ENCODE measurements at places on chromosomes 5 and 9.

DNA sequence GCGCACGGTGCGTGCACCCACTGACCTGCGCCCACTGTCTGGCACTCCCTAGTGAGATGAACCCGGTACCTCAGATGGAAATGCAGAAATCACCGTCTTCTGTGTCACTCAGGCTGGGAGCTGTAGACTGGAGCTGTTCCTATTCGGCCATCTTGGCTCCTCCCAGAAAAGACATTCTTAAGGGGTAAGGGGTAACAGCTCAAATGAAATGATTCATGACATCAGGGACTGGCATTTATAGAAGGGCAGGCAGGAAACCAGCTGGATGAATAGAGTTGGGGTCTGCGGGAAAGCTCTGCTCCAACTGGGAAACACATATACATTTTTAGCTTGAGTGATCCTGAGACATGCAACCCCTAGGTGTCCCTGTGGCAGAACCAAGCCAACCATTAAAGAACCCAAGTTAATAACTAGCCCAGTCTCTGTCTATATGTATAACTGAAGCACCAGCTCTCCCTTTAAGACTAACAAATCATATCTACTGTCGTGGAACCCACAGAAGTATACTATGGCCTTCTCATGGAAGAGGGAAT, 119.3 kb downstream of the LMNB1 start:
- no peak for DNase-seq

GRCh38 chr5:132591145-132591544, 34.4 kb downstream of the RAD50 start:
- DNase-seq: peak; percentile 8

- no peak for DNase-seq
These were observed 669.0 kb downstream of the LRRC70 start for GRCh38 chr5:63247651-63248050.

GRCh38 chr9:16058131-16058549, 505.3 kb downstream of the CCDC171 start:
- DNase-seq: peak; percentile 39

GRCh38 chr9:115305543-115305942, 187.6 kb upstream of the TNC start:
- DNase-seq: no peak

GRCh38 chr5:121533814-121534213, 317.9 kb upstream of the FTMT start:
- DNase-seq: no peak

DNA sequence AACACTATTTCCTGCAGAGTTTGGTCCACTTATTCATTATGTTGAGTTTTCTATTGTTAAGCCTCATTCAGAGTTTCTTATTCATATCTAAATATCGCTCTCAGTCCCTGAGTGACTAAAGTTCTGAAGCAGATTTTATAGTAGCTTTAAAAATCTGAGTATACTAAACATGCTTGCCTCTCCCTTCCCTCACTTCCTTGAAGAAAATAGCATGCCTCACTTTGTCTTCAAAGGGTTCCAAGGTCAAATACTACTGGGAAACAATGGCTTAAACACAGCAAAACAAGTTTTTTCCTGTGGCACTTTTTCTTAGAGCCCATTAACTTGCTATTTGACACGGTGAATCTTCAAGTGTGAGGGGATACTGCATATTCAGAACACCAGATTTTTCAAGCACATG, 41.1 kb upstream of the DAB2 start:
- no peak for DNase-seq

GRCh38 chr5:151720215-151720614, 33.5 kb upstream of the SPARC start:
- no peak for DNase-seq

DNA sequence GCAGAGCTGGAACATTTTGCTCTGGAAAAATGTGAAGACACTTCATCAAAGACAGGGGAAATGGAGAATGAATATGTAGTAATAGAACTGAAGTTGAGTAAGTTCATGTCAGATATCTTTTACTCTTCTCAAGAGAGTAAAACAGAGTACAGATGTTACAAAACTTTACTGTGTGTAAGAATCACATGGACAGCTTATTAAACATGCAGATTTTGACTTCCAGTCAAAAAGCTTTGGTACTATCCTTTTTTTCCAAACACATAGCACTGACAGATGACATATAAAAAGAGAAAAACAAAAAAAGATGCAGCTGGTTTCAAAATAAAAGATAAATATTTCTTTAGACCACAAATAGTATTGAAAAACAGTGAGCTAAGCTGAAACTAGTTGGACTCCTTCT, 115.4 kb downstream of the FBN2 start:
- no peak for DNase-seq

GRCh38 chr9:97954550-97954989, 16.6 kb upstream of the HEMGN start:
- peak; percentile 73 for DNase-seq

DNA sequence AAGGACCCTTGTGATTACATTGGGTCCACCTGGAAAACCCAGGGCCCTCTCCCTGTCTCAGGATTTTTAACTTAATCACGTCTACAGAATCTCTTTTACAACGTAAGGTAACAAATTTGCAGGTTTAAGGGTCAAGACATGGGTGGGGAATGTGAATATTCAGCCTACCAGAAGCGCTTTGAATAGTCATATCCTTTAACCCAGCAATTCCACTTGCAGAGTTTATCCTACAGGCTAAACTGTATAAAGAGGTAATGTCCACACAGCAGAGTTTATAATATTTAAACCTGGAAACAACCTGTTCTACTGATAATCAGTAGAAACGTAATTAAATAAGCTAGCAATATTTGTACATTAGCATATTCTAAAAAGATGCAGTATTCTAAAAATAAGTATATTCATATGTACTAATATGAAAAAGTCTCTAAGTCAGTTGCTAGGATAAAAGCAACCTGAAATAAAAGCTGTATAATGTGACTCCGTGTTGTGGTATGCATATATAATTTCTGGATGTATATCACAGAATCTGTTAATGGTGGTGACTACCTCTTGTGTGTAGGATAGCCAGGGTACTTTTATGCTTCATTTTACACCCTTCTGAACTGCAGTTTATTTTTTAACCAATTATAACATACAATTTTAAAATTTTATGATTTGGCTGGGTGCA, 14.1 kb upstream of the NIPAL4 start:
- DNase-seq: no peak

DNA sequence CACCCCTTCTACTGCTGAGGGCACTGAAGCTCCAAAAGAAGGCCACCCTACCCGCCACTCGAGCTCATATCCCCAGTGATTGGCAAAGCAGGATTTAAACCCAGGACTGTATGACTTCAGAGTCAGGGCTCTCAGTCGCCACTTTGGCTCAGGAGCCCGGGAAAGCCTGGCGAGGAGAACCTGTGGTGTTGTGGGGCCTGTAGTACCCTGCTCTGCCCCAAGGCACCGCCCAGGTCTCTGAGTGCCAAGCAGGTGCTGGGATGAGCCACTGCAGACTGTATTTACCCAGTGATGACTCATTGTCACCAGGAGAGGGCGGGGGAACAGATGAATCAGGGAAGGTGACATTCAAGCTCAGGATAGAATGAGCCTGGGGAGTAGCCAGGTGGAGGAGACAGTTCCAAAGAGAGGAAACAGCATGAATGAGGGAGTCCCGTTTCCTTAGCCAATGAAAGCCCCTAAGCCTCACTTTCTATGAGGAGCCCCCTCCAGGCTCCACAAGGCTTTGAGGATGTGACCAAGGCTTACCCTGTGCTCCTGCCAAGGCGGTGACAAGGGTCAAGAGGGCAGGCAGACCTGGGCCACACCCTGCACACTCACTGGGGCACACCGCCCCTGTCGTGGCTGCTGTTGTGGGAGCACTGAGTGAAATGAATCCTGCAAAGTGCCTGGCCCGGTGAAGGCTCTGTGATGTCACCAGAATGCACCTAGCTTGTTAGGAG, 17.8 kb upstream of the DPM2 start:
- DNase-seq: peak; percentile 96

GRCh38 chr9:90455316-90455715, 187.3 kb downstream of the DIRAS2 start:
- no peak for DNase-seq

DNA sequence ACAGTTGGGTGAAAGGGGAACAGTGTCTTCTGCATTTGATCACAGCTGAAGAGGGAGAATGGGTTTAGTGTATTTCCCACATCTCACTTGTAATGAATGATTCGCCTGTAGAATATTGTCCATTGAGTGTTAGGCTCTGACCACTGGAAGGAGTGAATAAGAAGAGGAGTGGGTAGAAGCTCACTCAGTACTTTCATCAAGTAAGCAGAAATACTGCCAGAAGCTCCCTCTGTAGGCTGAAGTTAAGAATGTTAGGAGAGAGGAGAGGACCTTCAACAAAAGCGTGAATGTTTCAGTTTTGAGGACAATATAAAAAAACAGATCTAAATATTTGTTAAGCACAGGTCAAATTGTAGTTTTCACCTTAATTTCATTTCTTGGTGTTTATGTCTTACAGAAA, 27.5 kb downstream of the FSD1L start:
- no peak for DNase-seq

DNA sequence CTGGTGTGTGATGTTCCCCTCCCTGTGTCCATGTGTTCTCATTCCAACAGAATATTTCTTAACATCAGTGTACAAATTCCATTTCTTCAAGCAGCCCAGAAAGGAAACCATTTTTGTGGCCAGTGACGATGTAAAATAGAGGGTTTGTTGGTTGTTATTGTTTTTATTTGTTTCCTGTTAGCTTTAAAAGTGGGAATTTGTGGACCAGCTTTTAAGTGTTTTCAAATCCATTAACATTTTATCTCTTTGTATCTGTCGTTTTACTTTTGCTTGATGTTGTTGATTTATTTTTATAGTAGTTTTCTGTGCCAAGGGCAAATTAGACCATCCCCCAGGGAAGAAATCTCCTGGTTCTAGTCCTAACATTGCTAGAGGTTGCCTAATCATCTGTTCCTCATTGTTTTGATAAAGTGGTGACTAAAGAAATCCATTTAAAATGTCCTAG, 100.0 kb downstream of the GDNF start:
- no peak for DNase-seq

GRCh38 chr5:77912721-77913120, 136.6 kb upstream of the TBCA start:
- DNase-seq: no peak

- no peak for DNase-seq
These were observed 396.1 kb upstream of the GRAMD2B start for GRCh38 chr5:126027149-126027548.

GRCh38 chr9:133874060-133874657, 118.0 kb downstream of the VAV2 start:
- no peak for DNase-seq

DNA sequence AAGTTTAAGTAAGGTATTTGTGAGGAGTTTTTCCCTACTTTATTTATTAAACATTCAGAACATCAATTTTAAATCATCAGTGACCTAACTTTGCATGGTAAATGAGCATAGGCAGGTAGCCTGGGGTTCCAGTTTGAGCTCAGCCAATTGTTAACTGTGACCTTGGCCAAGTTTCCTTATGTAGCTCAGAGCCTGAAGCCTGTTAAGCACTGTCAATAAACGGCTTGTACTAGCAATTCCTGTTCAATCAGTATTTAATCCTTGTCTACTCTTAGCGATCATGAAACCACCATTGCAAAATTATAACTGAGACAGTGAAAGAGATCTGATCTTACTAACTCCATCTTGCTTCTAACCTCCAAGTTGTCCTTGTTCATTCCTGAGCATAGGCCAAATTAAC, 4.7 kb upstream of the SOWAHA start:
- no peak for DNase-seq

GRCh38 chr5:7597059-7597642, 201.2 kb downstream of the ADCY2 start:
- DNase-seq: no peak

Measured in activated CD8-positive, alpha-beta T cell treated with anti-CD3 and anti-CD28 coated beads for 36 hours (primary cell).